ENCODE measurements at places on chromosomes 4 and X.

- no peak for DNase-seq
Measured at GRCh38 chr4:128371001-128371777, 83.6 kb upstream of the PGRMC2 start.

GRCh38 chrX:43840265-43840664 lies 42.0 kb downstream of the MAOB start:
- no peak for DNase-seq

DNA sequence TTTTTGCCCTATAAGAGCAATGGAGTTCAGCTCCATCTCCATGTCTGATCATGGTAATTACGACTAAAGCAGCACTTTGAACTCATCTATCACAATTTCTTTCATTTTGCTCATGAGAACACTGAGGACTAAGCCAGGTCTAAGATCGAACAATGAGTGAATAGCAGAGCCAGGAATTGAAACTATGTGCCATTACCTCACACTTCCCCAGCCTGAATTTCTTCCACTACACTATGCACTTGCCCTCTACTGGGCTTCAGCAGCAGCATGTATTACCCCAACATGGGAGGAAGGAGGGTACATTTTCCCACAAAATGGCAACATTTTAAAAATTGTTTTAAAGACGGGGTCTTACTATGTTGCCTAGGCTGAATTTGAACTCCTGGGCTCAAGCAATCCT lies 274.7 kb upstream of the FGF13 start:
- no peak for DNase-seq

GRCh38 chr4:1241466-1241935 lies 7.4 kb downstream of the CTBP1 start:
- no peak for DNase-seq

- DNase-seq: no peak
Measured at GRCh38 chr4:6322761-6323566, 53.3 kb downstream of the WFS1 start.

DNA sequence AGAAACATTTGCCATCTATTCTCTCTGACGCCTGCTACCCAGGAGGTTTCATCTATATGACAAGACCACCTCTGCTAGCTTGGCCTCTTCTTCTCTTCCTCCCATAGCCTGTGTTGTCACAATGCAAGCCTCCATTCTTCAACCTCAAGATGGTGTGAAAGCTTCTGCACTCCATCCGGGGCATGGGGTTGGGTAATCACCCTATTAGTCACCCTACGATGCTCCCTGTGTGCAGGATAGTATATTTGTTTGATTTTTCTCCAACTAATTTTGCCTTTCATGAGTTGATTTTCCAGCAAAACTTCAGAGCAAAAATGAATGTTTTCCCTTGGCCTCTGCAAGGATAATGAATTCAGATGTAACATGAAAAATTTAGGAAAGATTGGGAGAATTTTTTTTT lies 128.0 kb upstream of the STS start:
- no peak for DNase-seq

GRCh38 chr4:33882246-33882990 lies 2361.9 kb downstream of the ARAP2 start:
- no peak for DNase-seq

GRCh38 chr4:105179539-105180401 lies 33.1 kb downstream of the TET2 start:
- DNase-seq: no peak

- DNase-seq: no peak
Measured at GRCh38 chr4:9927341-9928007, 93.8 kb downstream of the SLC2A9 start.

GRCh38 chr4:78984593-78984992 lies 45.4 kb upstream of the PAQR3 start:
- DNase-seq: no peak

GRCh38 chr4:53967986-53968385 lies 96.4 kb downstream of the CHIC2 start:
- DNase-seq: no peak

GRCh38 chrX:46407753-46408130 lies 137.5 kb downstream of the ZNF674 start:
- no peak for DNase-seq

DNA sequence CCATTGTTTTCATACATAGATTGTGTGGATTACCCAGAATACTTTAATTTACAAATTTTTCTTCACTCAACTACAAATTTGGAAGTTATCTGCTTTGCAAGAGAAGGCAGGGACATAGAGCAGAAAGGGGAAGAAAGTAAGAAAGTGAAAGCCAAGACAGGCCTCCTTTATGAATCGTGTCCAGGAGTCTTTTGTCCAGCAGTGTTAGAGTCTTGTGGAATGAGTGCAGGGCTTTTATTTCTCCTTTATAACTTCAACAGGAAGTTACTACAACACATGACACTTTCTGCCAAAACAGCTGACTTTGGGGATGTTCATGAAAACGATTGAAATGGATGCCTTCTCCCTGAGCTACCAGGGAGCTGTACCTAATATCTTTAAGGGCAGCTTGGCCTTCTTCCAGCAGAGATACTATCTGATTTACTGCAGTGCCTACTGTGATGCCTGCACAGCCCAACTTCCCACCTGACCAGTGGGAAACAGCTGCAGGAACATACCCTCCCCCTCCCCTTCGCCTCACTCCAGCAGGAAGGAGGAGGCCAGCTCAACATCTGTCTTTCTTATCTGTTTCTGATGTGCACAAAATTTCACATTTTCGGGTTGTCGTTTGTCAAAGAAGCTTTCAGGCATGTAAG lies 557.7 kb upstream of the SLIT2 start:
- no peak for DNase-seq

- DNase-seq: no peak
Measured at GRCh38 chr4:77073106-77073809, 2.5 kb downstream of the CCNI start.

DNA sequence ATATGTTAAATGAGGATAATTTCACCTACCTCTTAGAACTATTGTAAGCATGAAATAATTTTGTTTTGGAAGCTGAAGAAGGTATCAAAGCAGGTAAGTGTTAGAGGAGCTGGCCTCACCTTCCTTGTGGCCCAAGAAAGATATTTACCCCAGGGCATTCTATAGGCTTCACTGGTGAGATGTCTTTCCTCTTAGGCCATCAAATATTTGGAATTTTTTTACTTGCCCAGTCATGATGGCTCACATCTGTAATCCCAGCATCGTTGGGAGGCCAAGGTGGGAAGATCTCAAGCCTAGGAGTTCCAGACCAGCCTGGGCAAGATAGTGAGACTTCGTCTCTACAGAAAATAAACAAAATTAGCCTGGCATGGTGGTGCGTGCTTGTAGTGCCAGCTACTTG lies 6.1 kb upstream of the SMS start:
- no peak for DNase-seq

- no peak for DNase-seq
Measured at GRCh38 chr4:152344001-152344400, 191.9 kb downstream of the FBXW7 start.

GRCh38 chr4:5638976-5639375 lies 69.4 kb downstream of the EVC2 start:
- no peak for DNase-seq

DNA sequence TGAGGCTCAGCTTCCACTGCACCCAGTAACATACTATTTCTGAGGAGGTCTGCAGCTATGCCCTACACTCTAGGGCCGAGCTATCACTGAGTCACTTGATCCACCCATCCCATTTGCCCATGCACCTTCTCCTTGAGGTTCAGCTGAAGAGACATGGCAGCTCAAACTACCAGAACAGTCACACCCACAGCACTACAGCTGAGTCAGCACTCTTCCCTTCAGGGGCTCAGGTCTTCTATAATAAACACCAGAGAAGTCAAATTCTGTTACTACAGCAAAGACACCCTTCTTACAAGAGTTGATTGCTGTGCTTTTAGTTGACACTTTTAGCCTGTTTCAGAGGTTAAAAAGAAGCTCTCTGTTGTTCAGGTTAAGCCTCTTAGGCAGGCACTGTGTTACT lies 1696.4 kb upstream of the ADGRL3 start:
- no peak for DNase-seq

- no peak for DNase-seq
Measured at GRCh38 chrX:113539599-113540356, 699.1 kb upstream of the AMOT start.

DNA sequence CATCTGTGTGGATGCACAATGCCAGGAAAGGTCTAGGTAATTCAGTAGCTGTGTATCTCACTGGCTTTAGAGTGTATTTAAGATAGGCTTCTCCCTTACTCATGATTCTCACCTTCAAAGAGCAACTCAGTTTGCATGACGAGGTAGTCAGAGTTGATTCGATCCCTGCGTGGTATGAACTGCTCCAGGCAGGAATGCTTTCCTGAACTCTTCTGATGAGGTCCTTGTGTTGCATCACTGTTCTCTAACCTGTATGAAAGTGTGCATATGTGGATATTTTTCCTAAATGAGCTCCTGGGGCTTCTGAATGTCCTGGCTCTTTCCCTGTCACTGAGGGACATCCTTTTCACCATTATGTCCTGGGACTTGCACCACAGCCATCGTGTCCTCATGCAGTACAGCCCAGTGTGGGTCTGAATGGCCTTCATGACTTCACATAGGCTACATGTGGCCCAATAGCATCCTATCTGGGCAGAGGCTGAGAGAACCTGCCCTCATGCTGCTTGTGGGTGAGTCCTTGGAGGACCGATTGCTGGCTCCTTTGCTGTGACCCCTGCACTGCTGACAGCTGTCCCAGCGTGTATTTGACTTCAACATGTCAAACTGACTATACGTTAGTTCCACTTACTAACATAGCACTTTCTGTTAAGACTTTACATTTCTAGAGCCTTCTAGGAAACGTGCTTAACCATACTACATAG lies 65.3 kb upstream of the WDR1 start:
- no peak for DNase-seq

- no peak for DNase-seq
Measured at GRCh38 chr4:64614276-64614675, 205.0 kb upstream of the TECRL start.

- no peak for DNase-seq
Measured at GRCh38 chrX:150602743-150603142, 34.3 kb downstream of the MTM1 start.

DNA sequence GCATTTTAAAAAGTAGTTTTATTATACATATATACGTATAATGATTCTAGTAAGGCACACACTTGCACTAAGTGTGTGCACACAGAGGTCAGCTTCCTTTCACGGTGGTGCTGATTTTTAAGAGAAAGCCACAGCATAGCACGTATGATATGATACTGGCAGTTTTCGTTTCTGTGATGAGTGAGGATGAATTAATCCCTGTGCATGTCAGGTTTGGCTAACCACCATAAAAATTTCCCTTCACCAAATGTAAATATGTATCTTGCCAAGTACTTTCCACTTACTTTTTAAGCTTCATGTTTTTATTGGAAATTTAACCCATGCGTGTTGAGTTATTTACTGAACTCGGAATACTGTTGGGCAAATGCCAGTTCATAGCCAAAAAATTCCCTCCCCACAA lies 84.6 kb downstream of the SYNPO2 start:
- no peak for DNase-seq

DNA sequence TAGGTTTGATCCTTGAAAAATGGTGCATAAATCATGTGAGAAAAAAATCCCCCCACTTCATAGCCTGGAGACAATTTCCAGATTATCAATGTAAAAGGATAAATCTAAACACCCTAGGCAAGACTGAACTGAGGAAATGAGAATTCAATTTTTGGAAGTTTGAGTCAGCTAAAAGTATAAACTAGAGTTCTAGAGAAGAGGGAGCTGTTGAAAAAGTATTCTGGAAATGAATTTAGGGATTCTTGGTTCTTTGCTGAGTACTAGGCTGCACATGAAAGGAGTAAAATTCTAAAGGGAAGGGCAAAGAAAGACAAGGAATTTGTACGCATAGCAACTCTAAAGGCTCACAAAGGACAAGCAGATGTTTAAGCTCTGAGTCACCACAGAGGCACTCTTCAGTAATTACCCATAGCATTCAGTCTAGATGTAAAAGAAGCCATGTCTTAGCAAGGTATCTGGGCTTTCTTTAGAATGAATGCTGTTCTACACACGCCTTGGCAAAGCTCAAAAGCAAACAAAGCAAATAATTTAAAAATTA lies 896.5 kb downstream of the PDHA2 start:
- DNase-seq: no peak

GRCh38 chr4:101400096-101400495 lies 52.8 kb upstream of the PPP3CA start:
- peak; percentile 29 for DNase-seq

DNA sequence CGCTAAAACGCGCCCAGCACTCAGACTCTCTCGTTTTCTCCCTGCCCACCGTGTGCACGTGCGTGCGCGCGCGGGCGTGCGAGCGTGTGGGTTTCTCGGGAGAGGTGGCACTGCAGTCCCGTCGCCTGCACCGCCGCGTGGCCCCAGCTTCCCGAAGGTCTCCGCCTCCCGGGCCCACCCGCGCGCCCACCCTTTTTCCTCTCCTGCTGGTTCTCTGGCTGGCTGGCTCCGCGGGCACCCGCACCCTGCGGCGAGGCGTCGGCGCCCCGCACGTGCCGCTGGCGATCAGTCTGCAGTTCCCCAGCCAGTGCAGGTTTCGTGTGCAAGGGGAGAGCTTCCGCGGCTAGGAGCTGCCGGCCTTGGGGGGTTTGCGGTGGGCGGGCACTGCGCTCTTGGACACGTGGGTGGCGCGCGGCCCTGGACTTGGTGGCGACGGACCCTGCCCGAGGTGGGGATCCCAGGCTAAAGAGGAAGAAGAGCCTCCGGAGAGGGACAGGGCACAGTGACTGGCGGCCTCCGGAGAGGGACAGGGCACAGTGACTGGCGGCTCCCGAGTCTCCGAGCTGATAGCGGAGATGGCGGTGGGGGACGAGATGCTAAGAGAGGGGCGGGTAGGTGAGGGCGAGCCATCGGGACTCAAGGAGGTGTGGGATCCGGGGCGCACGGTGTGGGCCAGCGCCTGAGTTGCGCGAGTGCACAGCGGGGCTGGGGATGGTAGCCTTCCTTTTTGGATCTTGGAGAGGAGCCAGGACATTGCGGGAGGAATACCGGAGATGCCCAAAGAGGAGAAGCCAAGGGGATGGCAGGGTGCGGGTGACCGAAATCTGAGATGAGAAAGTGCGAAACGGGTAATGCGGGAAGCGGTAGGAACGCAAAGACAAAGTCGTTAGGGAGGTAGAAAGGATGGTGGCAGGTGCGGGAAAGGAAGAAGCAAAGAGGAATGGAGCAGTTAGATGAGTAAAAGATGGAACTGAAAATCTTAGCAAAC lies at the start of gene FAM184B:
FAM184B (minus strand) TSS at position 322 of the 988 bp plus-strand sequence. CDS start 322 bp downstream, outside the sequence.
- DNase-seq: no peak

- no peak for DNase-seq
Measured at GRCh38 chr4:184487503-184487902, 13.2 kb upstream of the IRF2 start.

DNA sequence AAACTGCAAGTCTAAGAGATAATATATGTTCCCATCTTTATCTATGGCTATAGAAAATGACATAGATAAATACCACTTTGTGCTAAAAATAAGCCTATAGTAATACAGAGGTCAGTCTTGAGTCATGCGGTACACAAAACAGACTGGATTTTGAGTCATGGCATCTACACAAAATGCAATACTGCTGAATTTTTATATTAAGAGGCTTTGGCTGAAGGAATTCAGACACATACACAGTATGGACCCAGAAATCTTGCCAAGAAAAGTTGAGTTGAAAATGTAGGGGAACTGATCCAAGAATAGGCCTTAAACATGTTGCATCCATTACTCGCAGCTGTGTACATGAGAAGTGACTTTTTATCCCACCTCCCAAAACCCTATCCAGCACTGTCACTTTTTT lies 184.4 kb downstream of the TENM3 start:
- no peak for DNase-seq

Data from stimulated activated CD8-positive, alpha-beta memory T cell treated with anti-CD3 and anti-CD28 coated beads, Interleukin-7, amount 100 ng/mL, for 48 hours (primary cell).